ENCODE measurements at places on chromosomes 2 and 18.

DNA sequence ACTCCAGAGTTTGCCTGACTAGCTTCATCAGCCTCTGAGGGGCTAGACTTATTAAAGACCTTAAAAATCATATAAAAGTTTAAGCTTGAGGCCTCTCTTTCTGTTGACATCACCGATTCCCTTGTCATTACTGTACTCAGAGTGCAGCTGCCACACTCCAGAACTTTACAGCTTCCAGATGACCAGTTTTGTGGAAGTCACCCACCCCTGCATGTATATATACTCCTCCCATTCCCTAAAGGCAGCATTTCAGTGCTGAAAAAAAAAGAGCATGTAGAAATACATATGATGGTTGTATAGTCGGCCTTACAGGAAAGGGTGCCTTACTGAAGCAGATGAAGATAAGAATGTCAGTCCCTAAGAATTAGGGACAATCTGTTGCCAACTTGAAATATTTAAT is 117.3 kb downstream of the FEZ2 start:
- no peak for DNase-seq

- DNase-seq = no peak
Observed at GRCh38 chr2:33166287-33166881, 219.6 kb downstream of the LTBP1 start.

DNA sequence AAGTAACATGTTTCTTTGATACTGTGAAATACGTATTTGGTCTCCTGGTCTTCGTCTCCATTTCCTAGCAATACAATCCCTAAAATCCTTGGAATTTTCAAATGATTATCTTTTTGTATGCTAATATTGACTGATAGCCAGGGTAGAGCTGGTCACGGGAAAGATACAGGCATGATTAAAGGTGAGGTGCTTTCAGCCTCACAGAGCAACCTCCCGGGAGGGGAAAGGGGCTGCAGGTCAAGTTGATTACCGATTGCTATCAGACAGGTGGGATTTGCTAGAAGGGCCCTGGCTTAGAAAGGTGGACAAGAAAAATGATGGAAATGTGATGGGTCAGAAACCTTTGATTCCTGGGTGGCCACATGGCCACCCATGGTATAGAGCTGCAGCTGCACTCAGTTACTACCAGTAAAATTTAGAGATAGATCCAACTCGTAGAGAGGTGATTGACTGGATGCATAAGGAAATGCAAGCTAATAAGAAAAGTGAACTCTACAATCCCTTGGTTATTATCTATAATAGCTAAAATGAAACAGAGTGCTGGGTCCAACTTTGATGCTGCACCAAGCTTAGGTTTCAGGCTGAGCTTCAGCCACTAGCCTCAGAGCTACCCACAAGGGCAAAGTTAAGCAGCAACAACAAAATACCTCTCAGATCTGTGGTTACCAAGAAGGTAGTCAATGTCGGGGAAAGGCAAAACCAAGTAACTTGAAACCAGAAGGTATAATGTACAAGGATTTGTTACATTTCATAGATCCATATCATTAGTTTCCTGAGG is 15.3 kb downstream of the YPEL5 start:
- DNase-seq = no peak

GRCh38 chr2:172993139-172993538 is 82.5 kb upstream of the MAP3K20 start:
- no peak for DNase-seq

DNA sequence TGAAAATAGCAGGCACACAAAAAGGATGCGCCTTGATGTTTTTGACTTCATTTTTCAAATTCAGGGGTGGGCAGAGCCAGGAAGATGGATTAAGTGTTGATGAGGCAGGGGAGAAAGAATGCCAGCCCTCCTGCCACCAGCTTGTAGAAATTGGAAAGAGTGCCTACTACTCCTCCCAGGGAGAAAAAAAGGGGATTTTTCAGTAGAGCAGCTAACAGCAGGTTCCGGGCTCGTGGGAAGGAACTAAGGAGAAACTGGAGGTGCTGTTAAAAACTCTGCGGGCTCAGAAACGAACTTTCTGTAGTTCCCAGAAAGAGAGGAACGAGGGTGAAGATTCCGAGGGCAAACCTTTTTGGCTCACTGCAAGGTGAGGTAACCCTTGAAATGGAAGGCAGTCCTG is 100.1 kb upstream of the MCFD2 start:
- no peak for DNase-seq

DNA sequence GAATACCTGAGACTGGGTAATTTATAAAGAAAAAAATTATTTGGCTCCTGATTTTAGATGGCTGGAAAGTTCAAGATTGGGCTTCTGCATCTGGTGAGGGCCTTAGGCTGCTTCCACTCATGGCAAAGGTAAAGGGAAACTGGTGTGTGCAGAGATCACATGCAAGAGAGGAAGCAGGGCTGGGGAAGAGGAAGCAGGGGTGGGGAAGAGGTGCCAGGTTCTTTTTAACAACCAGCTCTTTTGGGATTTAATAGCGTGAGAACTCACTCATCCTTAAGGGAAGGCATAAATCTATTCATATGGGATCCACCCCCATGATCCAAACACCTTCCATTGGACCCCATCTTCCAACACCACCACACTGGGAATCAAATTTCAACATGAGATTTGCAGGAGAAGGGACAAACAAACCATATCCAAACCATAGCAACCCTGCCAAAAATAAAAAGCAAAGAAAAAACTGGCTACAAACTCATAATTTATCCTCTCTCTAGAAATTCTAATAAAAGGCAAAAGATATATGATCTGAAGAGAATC is 30.4 kb downstream of the PRKRA start:
- DNase-seq = no peak

- DNase-seq = no peak
Observed at GRCh38 chr2:160174322-160174721, 25.8 kb downstream of the ITGB6 start.

DNA sequence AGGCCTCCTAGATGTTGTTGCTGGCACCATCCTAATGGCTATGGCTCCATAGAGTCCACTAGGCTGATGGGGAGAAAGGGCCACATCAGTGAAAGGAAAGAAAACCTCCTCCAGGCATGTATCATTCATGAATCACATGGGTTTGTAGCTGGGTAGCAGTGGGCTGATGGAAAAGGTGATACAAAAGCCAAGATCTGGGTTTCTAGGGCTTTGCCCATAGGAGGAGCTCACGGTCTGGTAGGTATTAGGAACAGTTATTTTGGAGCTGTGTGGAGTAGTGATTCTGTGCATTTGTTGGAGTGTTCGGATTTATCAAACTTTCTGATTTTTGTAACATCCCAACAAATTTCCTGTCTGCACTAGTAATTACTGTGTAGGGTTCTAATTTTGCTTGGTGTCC is 259.2 kb downstream of the SLC4A3 start:
- no peak for DNase-seq

DNA sequence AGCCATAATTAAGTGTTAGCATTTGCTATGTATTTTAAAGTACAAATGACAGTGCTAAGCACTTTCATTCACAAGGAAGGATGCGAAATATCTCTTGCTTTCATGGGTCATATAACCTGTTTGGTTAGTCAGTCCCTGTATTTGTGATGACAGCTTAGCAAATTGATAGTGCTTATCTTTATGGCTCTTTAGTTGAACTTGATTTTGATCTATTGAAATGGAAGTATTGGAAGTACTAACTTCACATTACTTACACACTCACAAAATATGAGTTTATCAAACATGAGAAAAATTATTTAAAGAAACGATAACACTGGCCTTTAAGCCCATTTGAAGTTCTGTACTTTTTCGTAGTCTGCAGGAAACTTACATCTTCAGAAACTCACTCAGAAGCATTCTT is 97.4 kb upstream of the NEUROD1 start:
- no peak for DNase-seq

GRCh38 chr18:74994502-74995418 is 214.2 kb downstream of the PTGR3 start:
- no peak for DNase-seq

DNA sequence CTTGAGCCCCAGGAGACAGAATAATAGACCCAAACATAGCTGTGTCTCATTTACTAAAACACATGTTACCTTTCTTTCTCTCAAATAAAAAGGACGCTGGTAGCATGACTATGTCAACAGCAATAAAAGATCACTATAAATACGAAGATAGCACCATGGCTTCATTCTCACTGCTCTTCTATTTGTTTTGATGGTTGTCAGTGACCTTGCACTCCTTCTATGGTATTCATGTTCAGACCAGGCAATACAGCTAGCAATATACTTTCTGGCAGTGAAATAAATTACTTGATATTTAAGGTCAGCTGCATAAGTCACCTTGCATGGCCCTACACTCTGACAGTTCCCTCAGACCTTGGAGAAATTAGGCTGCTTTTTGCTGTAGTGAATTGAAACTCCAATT is 263.2 kb upstream of the CDH7 start:
- DNase-seq = no peak

GRCh38 chr2:233422050-233422639 is 67.9 kb downstream of the DGKD start:
- DNase-seq = no peak

DNA sequence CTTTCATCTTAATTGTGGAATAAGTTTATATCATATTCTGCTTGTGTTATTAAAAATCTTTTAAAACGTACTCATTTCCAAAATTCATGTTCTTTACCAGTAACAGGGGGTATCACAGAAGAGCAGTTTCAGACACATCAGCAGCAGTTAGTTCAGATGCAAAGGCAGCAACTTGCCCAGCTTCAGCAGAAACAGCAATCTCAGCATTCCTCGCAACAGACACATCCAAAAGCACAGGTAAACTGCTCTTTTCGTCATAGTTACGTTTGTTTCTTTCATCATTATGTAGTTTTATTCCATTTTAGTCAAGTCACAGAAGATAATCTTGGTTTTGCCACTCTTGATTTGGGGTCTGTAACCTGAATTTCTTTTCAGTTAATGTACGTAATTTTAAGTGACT is 93.5 kb upstream of the KIF5C start:
- DNase-seq = no peak

- DNase-seq = no peak
Observed at GRCh38 chr2:10919410-10919770, 7.7 kb downstream of the KCNF1 start.

- DNase-seq = no peak
Observed at GRCh38 chr2:215409331-215410127, 26.3 kb downstream of the FN1 start.

DNA sequence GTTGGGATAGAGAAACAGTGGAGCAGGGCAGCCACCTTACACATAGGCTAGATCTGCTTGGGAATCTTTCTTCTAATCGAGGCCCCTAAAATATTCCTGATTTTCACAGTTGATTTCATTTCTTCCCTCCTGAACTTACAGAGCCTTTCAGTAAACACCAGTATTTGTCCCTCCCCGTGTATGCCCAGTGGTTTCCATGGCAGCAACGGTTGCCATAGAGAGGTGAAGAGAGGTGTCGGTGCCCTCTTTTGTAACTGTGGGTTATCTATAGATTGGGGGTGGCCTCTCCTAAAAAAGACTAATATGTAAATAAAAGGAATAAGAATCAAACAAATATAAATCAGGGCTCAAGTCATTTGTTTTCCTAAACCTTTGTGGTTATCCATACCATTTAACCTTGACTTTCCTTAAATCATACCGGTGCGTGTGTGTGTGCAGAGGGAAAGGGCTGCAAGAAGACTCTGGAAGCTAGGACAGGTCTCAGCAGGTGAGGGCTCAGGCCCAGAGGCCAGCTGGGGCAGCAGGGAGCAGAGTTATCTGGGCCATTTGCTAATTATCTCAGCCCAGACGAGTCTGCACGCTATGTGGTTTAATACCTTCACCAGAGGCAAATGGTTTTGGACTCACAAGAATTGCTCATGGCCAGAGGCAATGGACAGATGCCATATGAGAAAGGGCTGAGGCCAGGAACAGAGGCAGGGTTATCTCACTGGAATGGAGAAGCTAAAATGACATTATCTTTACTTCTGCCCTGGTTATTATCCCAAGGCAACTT is 35.5 kb downstream of the LIPG start:
- DNase-seq = no peak

- DNase-seq = no peak
Observed at GRCh38 chr2:171317492-171318125, 116.2 kb downstream of the METTL8 start.

DNA sequence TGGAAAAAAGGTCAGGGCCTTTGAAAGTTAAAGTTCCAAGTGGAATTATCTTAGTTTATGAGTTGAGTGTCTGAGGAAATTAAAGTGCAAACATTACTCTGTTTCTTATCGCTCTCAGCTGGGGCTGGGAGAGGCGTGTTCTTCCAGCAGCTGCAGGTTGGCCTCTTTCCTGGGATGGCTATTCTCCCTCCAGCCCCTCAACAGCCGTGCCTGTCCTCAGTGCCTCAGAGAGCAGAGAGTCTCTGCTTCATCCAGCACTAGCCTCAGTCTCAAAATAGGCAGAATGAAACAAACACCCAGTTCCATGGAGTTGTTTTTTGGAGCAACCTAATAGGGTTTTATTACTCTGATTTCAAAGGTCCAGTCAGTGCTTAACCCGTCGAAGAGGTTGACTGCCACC is 298.1 kb downstream of the GALR1 start:
- no peak for DNase-seq

DNA sequence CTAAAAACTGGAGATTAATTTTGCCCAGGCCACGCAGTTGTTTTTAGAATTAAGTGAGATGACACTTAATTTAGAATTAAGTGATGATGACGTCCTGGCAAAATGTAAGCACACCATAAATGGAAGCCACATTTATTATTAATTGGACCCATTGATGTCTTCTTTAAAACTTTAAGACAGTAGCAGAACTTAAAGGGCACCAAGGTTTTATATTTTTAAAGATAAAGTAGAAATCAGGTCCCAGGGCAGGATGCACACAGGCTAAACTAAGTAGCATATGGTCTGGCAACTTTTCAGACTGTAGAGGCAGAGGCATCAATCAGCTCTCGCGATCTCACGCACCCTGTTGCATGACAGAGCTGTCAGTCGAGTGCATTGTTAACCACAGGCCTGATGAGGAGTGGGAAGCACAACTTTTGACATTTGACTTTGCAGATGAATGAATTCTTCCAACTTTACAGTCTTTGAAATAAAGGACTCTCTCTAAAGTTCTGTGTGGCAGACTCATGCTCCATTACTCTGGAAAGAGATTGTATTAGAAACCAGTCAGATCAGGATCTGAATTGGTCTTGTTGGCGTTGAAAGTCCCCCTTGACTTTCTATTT is 232.4 kb downstream of the CD226 start:
- DNase-seq = no peak

GRCh38 chr2:120754067-120754960 is 18.6 kb downstream of the GLI2 start:
- DNase-seq = no peak

GRCh38 chr2:178450774-178451525 is at the start of the genes PJVK and PRKRA:
PJVK (plus strand) TSS chr2:178451378; CDS start chr2:178453410, 2,032 bp downstream.
PRKRA (minus strand) TSS chr2:178451175; CDS start chr2:178451030, 145 bp downstream.
- DNase-seq = peak; percentile 91
